ENCODE measurements at places on chromosomes 12 and 14. TPM values are rescaled to one million over a fixed set of nuclear protein-coding genes. Genes with fewer than 3 reads are reported as not detected.

The SLC16A7 gene
- total RNA-seq, result 31.1 TPM

The CLEC2B gene
- 116 TPM for total RNA-seq

The SERPINA4 gene
- not detected for total RNA-seq

The SIRT4 gene
- total RNA-seq, result 1.4 TPM

The GPRC5D gene
- not detected for total RNA-seq

The ESPL1 gene
- 0.83 TPM for total RNA-seq

The RNASE4 gene
- not detected for total RNA-seq

The CEP290 gene
- total RNA-seq, result 18.9 TPM

The MYO1H gene
- not detected for total RNA-seq

The OTX2 gene
- total RNA-seq, result not detected

The MYBPC1 gene
- total RNA-seq, result not detected

The KRT77 gene
- total RNA-seq, result not detected

The KRT3 gene
- total RNA-seq, result not detected

The SPIC gene
- total RNA-seq, result not detected

The KRT73 gene
- total RNA-seq, result 1.1 TPM

The TAS2R19 gene
- total RNA-seq, result 3.2 TPM

The AKAP5 gene
- 0.12 TPM for total RNA-seq

The KLRB1 gene
- 229 TPM for total RNA-seq

The PROX2 gene
- total RNA-seq, result not detected

The DBX2 gene
- not detected for total RNA-seq

The KCNMB4 gene
- total RNA-seq, result 0.75 TPM

The TRMT61A gene
- 8.2 TPM for total RNA-seq

The STAT2 gene
- total RNA-seq, result 145 TPM

The GNS gene
- total RNA-seq, result 21.0 TPM

The TDG gene
- total RNA-seq, result 27.0 TPM

The LRFN5 gene
- not detected for total RNA-seq

The GDF3 gene
- not detected for total RNA-seq

The IAPP gene
- total RNA-seq, result not detected

The HRK gene
- 0.30 TPM for total RNA-seq

The BDKRB1 gene
- not detected for total RNA-seq

The AVPR1A gene
- 0.07 TPM for total RNA-seq

The SAMD15 gene
- total RNA-seq, result 0.32 TPM

The WNT1 gene
- 2.3 TPM for total RNA-seq

The RHOJ gene
- not detected for total RNA-seq

The CFAP54 gene
- 1.2 TPM for total RNA-seq

The COL2A1 gene
- not detected for total RNA-seq

The NEUROD4 gene
- not detected for total RNA-seq

The ETFBKMT gene
- 1.9 TPM for total RNA-seq

The ARMH4 gene
- total RNA-seq, result not detected

The ARF3 gene
- 80.1 TPM for total RNA-seq

The RNASE7 gene
- total RNA-seq, result not detected

The APOF gene
- total RNA-seq, result not detected

The IFI27 gene
- total RNA-seq, result 1.0 TPM

The CD163L1 gene
- 0.08 TPM for total RNA-seq

The CLEC4C gene
- not detected for total RNA-seq

The RNF34 gene
- 63.9 TPM for total RNA-seq

The SUPT16H gene
- 47.5 TPM for total RNA-seq
